Naive thymus-derived CD4-positive, alpha-beta T cell (primary cell): ENCODE measurements at places on chromosomes 1 and 21. TPM values are rescaled to one million over a fixed set of nuclear protein-coding genes. Genes with fewer than 3 reads are reported as not detected.

DNA sequence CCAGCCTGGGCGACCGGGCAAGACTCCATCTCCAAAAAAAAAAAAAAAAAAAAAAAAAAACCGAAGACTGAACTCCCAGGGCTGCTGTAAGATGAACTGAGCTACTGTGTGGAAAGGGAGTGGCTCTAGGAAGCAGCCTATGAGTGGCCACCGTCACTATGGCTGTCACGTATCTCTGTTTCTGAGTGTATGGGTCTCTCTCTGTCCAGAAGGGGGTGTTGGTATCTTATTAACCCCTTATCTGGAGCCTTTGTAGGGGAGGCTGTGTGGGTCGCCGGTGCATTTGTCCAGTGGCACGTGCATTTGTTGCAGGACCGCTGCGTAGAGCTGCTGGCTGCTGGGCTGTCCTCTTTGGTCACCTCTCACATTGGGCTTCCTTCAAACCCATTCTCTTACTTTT lies 326.6 kb downstream of the CAMTA1 start:
- no peaks in the 10 kb centered on the region for H3K4me1 ChIP-seq
- no peak overlapping the region for H3K27ac ChIP-seq
- DNase-seq = no peak
- no peaks in the 10 kb centered on the region for H3K27me3 ChIP-seq
- no peak overlapping the region for H3K4me3 ChIP-seq
- no peaks in the 10 kb centered on the region for H3K36me3 ChIP-seq

The PRAMEF26 gene
- not detected for total RNA-seq

GRCh38 chr1:82565146-82565545 lies 764.4 kb downstream of the ADGRL2 start:
- no peak for DNase-seq
- no peak overlapping the region for H3K4me3 ChIP-seq
- no peaks in the 10 kb centered on the region for H3K4me1 ChIP-seq
- no peak overlapping the region for H3K27ac ChIP-seq
- H3K36me3 ChIP-seq = no peaks in the 10 kb centered on the region

DNA sequence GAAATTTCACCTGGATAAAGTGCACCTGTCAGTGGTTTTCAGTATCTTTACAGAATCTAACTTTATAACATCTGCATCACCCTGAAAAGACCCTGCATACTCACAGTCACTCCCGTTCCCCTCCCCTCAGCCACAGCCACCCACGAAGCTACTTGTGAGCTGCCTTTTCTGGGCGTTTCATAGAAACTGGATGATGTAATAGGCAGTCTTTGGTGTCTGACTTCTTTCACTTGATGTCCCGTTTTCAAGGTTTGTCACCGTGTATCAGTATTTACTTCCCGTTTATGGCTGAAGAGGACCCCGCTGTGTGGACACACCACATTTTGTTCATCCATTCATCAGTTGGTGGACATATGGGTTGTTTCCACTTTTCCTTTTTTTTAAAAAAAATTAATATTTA lies 47.8 kb upstream of the LRRC3 start:
- no peak overlapping the region for H3K4me3 ChIP-seq
- no peak for DNase-seq
- no peaks in the 10 kb centered on the region for H3K4me1 ChIP-seq
- H3K36me3 ChIP-seq = no peaks in the 10 kb centered on the region

The FAM177B gene
- total RNA-seq = not detected

The ACTN2 gene
- not detected for total RNA-seq

The PLPPR5 gene
- total RNA-seq = not detected in 2 replicates

DNA sequence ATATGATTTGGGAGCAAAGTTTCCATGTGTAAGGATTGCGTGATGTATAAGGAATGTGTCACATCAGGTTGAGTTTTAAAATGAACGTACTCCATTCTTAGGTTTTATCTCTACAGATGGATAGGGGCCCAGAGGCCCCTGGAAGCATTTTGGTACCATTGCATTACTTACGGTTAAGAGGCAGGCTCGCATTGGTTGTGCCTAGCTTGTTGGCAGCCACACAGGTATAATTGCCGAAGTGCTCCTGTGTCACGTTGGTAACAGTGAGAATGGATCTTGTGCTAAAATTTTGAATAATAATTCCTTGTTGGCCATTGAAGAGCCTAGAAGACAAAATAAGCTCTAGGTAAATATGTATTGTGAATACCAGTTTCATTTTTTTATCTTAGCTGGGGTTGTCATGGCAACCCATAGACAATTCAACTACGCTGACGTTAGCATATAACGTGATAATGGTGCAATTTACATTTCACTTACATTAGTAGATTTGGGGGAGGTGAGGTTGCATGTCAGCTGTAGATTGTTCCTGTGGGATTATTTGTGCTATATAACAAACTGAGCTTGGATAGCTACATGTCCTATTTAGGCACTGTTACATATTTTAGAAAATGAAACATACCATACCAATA lies 511.9 kb upstream of the ZRANB2 start:
- no peaks in the 10 kb centered on the region for H3K27me3 ChIP-seq
- no peak overlapping the region for H3K4me3 ChIP-seq
- no peaks in the 10 kb centered on the region for H3K36me3 ChIP-seq

GRCh38 chr21:35697321-35697808 lies 363.0 kb downstream of the SETD4 start:
- no peaks in the 10 kb centered on the region for H3K4me1 ChIP-seq
- H3K27ac ChIP-seq = no peak overlapping the region
- H3K4me3 ChIP-seq = no peak overlapping the region
- peak; percentile 9 for DNase-seq
- H3K36me3 ChIP-seq = no peaks in the 10 kb centered on the region
- no peaks in the 10 kb centered on the region for H3K27me3 ChIP-seq

DNA sequence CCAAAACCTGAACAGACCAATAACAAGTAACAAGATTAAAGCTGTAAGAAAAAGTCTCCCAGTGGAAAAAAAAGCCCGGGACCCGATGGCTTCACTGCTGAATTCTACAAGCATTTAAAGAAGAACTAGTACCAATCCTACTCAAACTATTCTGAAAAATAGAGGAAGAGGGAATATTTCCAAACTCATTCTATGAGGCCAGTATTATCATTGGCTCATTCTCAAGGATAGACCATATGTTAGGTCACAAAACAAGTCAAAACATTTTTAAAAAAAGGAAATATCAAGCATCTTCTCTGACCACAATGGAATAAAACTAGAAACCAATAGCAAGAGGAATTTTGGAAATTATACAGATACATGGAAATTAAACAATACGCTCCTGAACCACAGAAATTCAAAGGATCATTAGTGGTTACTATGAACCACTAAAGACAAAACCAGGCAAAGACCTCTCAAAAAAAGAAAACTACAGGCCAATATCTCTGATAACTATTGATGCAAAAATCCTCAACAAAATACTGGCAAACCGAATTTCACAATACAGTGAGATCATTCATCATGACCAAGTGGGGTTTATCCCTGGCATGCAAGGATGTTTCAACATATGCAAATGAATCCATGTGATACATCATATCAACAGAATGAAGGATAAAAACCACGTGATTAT lies 13.9 kb upstream of the IL20 start:
- H3K36me3 ChIP-seq = no peaks in the 10 kb centered on the region
- no peak overlapping the region for H3K4me3 ChIP-seq
- no peaks in the 10 kb centered on the region for H3K27me3 ChIP-seq
- DNase-seq = no peak
- no peak overlapping the region for H3K27ac ChIP-seq
- no peaks in the 10 kb centered on the region for H3K4me1 ChIP-seq

DNA sequence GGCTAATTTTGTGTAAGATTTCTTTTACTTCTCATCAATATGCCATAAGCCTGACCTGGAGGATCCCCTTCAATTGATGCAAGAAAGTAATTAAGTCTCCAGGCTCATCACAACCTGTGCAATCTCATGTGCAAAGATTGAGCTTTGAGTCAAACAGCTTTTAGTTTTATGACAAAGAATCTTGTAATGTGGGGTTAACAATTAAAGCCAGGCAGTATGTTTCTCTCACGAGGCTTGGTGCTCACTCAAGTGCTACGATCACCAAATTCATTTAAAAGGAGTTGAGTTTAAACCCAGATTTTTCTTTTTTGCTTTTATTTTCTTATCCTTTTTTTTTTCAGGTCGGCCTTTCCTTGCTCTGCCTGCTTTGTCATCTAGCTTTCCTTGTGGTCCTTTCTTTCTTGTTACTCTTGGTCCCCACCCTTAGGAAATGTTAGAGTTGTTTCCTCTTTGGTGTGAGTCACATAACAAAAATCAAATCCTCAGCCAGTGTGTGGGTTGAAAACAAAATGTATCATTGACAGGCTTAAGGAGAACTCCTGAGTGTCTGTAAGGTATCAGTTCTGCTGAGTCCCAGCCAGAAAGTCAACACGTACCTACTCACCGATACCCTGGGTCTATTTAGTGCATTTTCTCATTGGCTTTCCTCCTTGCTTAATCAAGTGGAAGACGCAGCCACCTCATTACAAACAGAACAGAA lies 1037.2 kb downstream of the ADGRL2 start:
- H3K4me1 ChIP-seq = no peaks in the 10 kb centered on the region
- H3K36me3 ChIP-seq = no peaks in the 10 kb centered on the region
- DNase-seq = no peak
- no peak overlapping the region for H3K27ac ChIP-seq
- H3K4me3 ChIP-seq = no peak overlapping the region
- H3K27me3 ChIP-seq = no peaks in the 10 kb centered on the region

DNA sequence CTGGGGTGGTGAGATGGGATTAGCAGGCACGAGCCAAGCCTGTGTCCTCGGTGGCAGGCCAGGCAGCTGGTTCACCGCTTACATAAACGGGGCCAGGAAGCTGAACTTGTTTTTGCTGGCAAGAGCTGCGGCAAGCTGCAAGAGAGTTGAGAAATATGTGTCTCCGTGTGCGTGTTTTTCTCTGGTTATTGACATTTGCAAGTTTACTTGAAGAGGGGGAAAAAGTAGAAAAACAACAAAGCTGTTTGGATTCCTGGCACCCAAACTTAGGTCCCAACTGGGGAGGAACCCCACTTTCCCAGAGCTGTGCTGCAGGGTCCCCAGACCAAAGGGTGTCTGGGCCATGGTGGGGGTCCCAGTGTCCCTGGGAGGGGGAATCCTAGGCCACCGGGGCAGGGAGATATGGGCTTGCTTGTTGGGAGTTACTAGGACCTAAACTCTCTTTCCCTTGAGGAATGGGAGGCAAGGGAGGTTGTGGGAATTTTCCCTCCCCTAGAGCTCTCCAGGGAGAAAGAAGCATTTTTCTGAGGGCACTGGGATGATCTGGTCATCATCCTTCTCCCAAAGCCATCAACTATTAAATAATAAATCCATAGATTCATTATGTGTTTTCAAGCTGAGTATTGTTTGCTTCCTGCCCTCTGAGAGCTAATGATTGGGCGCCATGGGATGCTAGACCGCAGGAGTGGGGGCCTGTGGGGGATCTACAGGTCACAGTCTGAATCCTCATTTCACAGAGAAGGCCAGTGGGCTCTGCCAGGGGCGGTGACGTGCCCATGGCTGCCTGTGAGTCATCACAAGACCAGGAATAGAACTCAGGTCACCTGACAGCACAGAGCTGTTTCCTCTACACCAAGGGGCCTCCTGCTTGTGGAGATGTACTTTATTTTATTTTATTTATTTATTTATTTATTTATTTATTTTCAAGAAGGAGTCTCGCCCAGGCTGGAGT lies 14.8 kb downstream of the IL6R start:
- peak; percentile 63 for DNase-seq
- no peaks in the 10 kb centered on the region for H3K27me3 ChIP-seq
- H3K4me3 ChIP-seq = peak overlapping the region; percentile 40
- H3K4me1 ChIP-seq = no peaks in the 10 kb centered on the region
- H3K27ac ChIP-seq = peak overlapping the region; percentile 76

The MANEAL gene
- 1.8 TPM for total RNA-seq

DNA sequence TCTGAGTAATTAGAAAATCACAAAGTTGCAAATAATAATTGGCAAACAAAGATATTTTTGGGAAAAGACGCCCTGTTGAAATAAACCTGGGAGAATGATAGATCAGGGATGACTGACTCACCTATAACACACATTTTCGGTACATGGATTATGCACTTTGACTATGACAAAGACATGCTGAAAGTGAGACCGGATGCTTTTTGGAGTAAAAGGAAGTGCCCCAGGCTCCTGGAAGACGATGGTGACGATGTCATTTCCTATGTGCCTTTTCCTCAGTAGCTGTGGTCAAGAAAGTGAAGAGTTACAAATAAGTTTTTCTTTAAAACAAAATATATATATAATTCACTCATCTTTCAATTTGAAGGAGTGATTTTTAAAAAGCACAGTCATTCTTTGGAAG lies 158.7 kb downstream of the SIPA1L2 start:
- no peak overlapping the region for H3K27ac ChIP-seq
- H3K36me3 ChIP-seq = no peaks in the 10 kb centered on the region
- no peaks in the 10 kb centered on the region for H3K4me1 ChIP-seq

GRCh38 chr1:20337581-20337980 lies 46.9 kb downstream of the VWA5B1 start:
- H3K27ac ChIP-seq = no peak overlapping the region
- no peaks in the 10 kb centered on the region for H3K4me1 ChIP-seq

- H3K4me1 ChIP-seq = no peaks in the 10 kb centered on the region
- H3K27me3 ChIP-seq = no peaks in the 10 kb centered on the region
- no peaks in the 10 kb centered on the region for H3K36me3 ChIP-seq
- DNase-seq = no peak
- no peak overlapping the region for H3K4me3 ChIP-seq
- H3K27ac ChIP-seq = no peak overlapping the region
Observed at GRCh38 chr1:221983444-221983843, 241.6 kb upstream of the DUSP10 start.

DNA sequence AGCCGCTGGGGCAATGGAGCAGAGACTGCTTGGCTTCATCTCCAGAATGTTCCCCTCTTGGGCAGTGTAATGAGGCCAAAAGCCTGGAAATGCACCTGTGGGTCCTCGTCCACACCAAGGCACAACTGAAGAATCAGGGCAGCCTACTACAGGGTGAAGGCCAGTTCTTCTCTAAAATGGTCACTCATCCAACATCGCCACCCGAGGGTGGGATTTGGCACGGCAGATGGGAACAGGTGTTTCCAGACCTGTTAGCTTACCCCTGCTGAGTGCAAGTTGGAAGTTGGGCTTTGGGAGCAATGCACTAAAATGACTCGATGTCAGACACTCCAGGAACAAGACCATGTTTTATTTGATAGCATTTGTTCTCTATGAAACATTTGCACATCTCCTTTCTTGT lies 543.7 kb downstream of the NPHP4 start:
- DNase-seq = peak; percentile 2
- no peaks in the 10 kb centered on the region for H3K4me1 ChIP-seq
- no peak overlapping the region for H3K27ac ChIP-seq

The EPHB2 gene
- 0.60 TPM for total RNA-seq

- no peak overlapping the region for H3K27ac ChIP-seq
- H3K36me3 ChIP-seq = no peaks in the 10 kb centered on the region
- no peaks in the 10 kb centered on the region for H3K27me3 ChIP-seq
- H3K4me3 ChIP-seq = no peak overlapping the region
- no peaks in the 10 kb centered on the region for H3K4me1 ChIP-seq
- DNase-seq = no peak
Observed at GRCh38 chr1:89890085-89890752, 69.4 kb downstream of the LRRC8D start.
